ENCODE measurements at places on chromosomes 1 and 21. TPM values are rescaled to one million over a fixed set of nuclear protein-coding genes. Genes with fewer than 3 reads are reported as not detected.

Gene NBPF4
- not detected for polyA plus RNA-seq

Gene KIF2C
- polyA plus RNA-seq: 29.6 TPM

Gene HAPLN2
- not detected for polyA plus RNA-seq

GRCh38 chr1:46575300-46575699 is 23.9 kb upstream of the KNCN start:
- no peak for DNase-seq

DNA sequence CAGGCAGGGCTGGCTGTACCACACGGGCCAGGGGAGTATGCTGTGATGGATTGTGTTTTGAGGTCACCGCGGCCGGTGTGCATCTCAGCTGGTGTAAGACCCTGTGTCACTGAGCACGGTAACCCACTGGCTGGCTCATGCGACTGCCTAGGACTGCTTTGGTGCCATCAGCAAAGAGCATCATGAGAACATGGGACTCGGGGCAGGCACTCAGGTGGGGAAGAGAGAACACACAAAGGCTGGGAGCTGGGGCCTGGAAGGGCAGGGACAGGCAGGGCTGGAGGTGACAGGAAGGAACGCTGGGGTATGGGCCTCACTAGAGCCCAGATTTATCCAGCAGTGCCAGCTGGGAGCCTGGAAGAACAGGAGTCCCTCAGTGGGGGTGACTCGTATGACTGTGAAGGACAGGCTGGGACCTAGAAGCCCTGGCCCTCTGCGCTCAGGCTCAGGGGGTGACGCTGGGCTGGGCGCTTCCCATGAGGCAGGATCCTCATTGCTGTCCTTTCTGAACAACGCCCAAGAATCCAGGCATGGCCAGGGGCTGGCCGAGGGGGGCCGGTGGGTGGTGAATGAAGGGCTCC is 210.4 kb upstream of the VAMP3 start:
- DNase-seq: no peak

DNA sequence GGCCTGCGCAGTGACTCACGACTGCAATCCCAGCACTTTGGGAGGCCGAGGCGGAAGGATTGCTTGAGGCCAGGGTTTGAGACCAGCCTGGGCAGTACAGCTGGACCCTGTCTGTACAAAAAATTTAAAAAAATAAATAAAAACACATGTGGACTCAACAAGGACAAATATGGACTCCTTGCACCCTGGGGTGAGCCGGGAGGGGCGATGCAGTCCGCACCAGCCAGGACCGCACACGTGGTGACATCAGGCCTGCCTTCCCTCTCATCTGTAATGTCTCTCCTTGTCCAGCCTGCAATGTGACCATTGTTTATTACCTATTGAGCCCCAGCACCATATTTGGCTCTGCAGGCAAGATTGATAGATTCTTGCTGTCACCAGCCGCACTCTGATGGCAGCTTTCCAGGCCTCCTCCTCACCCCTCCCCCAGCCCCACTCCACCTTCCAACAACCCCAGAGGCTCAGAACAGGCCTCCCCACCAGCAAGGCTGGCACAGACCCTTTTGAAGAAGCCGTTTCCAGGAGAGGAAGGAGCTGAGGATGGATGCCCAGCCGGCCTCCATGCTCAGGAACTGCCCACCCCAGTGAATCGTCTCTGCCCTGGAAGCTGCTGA is 55.2 kb downstream of the IRF2BP2 start:
- DNase-seq: no peak

DNA sequence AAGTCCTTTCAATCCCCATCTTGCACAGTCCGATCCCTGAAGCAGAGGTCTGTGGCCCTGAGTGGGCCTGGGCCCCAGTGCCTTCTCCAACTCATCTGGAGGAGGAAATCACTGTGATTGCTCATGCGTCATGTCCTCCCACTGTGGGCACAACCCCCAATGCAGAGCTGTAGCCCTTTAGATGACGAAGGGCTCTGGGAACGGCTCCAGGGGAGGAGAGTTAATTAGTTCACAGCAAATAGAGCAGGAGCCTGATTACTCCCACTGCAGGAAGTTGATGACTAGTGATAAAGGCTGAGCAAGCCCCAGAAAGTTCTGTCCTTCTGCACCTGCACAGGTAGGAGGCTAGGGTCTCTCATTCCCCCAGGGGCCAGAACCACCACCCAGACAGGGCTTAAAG is 111.5 kb downstream of the CCDC185 start:
- peak; percentile 30 for DNase-seq

- no peak for DNase-seq
Measured at GRCh38 chr1:117077267-117077666, 17.1 kb downstream of the TTF2 start.

DNA sequence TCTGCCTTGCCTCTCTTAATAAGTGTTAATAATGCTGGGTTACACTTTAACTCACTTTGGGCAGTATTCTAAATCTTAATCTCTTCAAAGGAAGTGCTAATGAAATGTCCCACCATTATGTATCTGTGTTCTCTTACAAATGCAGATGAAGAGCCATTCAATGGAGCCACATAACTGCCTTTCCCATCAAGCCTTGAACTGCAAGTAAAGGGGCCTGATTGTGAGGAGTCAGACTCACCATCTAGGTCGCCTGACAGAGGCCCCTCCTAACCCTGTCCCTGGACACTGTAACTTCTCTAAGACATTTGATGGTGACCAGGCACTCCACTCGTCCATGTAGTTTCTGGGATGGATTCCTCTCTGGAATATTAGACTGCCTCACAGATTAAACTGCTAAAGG is 329.4 kb downstream of the KIF26B start:
- DNase-seq: no peak

DNA sequence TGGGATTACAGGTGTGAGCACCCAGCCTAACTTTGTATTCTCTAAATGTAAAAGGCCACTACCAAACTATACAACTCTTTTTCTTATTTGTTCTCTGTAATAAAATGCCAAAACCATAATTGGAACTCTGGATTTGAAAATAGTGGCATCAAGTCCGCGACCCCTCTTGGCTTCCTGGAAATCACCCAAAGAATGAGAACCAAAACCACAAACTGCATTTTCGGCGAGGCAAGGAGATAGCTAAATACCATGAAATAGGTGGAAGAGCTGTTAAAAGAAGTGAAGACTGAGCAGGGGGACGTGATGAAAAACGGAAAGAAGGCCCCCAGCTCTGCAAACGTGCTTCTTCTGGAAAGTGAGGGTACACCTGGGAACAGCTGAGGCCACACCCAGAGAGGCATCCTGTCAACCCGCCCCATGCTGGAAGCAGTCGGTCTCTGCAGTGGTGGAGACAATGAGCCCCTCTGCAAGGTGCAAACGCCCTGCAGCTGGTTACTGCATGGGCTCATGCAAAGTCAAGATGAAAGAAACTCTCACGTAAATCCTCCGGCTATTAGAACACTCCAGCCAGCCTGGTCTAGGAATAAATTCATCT is 22.5 kb downstream of the VPS26C start:
- DNase-seq: no peak

GRCh38 chr1:107327446-107327845 is 186.6 kb downstream of the NTNG1 start:
- DNase-seq: no peak

DNA sequence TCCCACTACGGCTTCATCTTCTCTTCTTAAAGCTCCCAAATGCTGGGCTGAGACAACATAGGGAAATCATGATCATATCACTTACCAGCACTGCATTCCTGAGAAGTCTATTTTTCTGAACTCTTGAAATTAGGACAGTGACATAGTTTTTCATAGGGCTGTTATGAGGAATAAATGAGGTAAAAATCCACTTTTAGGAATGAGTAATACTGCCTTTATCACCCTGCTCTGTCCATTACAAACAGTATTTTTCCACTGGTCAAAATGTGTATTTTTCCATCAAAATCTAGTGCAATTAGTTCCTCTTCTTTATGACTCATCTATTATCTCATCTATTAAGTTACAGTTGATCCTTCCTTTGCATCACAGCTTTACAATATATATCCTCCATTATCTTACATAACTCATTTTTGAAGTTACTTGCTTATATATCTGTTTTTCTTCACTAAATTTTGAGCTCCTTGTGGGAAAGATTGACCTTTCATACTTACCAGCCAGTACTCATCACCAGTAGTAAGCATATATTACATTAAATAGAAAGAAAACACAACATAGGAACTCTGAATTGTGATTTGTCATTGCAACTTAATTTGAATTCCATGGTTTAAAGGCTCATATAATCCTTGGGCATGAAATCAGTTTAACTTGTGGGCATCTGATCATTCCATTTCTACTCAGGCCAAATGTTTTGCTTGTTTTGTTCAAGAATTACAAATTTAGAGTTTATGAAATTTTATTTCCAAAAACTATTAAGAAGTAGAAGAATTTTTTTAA is 37.1 kb downstream of the PRRX1 start:
- no peak for DNase-seq

GRCh38 chr1:228920831-228921230 is 185.6 kb downstream of the RHOU start:
- no peak for DNase-seq

DNA sequence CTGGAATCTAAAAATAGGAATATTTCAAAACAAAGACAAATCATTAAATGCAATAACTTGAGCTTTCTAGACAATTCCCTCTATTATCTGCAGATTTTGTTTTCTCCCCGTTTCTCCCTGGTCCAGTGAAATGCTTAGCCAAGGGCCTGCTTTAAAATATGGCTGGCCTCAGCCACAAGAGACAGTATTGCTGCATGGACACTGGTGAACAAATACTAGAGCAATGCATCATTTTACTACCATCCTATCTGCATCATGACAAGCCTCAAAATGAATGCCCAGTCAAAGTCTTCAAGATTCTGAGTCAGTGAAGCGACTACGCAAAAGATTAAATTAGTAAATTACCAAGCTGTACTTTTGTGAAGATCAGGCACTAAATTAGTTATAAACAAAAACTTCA is 80.5 kb downstream of the ENAH start:
- DNase-seq: no peak

DNA sequence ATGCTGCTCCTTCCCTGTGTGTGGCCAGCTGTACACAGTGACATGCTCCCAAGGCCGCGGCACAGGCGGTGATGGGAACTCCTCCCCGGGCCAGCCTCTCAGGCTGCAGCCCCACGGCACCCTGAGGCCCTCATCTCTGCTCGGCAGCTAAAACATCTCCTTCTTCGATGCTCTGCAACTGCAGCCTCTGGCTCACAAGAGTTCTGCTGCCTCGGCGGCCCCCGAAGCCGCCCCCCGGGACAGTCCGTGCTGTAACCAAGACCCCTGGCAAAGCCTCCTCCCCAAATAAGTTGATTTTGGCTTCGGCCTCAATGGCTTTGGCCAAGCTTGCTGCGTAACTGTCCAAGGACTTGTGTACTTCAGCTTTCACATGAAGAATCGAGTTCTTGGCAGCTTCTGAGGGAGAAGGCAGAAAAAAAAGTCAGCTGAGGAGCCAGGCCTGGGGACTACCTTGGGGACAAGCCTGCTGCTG is 51.3 kb downstream of the GPR161 start:
- no peak for DNase-seq

- DNase-seq: no peak
Measured at GRCh38 chr1:47924270-47925048, 72.7 kb downstream of the TRABD2B start.

- no peak for DNase-seq
Measured at GRCh38 chr1:193143285-193143684, 21.5 kb downstream of the CDC73 start.

GRCh38 chr1:198121056-198121826 is 35.6 kb upstream of the NEK7 start:
- DNase-seq: no peak

DNA sequence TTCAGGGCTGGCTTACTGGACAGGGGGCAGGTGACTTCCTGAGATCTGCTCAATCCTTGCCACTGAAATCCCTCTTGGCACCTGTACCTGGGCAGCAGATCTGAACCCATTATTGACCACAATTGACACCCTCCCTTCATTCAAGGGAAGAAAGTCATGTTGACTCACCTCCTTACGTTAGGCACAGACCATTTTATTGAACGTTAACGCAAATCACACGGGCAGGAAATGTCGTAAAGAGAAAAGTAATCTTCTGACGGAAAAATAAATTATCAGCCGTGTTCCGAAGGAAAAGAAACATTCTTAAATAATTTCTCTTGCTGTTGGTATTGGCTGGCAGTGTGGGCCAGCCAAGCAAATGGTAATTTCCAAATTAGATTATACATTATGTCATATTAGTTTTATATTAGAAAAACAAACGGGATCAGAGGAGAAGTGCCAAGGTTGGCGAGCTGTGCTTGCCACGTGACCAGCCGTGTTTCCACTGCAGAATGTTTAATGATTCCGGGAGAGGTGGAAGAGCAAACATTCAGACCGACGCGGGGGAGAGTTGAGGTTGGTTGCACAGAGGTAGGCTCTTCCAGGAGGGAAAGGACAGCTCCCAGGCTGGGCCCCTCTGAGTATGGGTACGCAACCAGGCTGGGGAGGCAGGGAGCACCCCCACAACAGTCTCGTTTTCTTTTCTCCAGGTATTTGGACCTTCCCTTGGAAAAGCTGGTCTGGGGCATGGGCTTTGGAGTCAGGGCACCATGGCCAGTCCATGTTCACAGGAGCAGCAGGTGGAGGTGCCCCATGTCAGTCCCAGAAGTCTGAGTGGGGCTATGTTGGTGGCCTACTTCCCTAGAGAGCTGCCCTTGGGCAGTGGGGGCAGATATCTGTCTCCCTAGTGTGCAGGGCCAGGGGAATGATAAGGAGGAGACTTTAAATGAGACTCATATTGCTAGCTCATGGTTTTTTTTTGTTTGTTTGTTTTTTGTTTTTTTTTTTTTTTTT is 121.1 kb downstream of the FOXD2 start:
- DNase-seq: no peak
